Fibroblast of lung (primary cell): ENCODE measurements at places on chromosomes 5 and 9.
A peak's percentile ranks its signal among the peaks of the same experiment; 100 is the strongest.

DNA sequence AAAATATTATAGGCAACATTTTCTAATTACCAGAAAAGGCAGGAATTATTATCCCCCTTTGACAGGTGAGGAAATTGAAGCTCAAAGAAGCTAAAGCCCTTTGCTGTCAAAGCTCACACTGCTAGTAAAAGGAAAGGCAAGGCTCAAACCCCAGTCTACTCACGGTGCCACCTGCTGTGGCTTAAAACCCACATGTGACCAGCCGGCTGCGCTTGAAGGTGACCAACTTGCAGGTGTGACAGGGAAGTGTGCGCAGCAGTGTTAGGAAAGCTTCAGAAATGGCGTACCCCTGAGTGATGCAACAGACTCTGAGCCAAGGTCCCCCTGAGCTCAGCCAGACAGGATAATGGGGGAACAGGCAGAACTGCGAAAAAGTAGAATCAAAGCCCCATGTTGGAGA lies 45.2 kb downstream of the PAX5 start:
- no peak for DNase-seq

- no peak for DNase-seq
These were observed 126.1 kb upstream of the TBC1D2 start for GRCh38 chr9:98381311-98382103.

GRCh38 chr5:96763026-96763425 lies 44.7 kb downstream of the ERAP1 start:
- no peak for DNase-seq

DNA sequence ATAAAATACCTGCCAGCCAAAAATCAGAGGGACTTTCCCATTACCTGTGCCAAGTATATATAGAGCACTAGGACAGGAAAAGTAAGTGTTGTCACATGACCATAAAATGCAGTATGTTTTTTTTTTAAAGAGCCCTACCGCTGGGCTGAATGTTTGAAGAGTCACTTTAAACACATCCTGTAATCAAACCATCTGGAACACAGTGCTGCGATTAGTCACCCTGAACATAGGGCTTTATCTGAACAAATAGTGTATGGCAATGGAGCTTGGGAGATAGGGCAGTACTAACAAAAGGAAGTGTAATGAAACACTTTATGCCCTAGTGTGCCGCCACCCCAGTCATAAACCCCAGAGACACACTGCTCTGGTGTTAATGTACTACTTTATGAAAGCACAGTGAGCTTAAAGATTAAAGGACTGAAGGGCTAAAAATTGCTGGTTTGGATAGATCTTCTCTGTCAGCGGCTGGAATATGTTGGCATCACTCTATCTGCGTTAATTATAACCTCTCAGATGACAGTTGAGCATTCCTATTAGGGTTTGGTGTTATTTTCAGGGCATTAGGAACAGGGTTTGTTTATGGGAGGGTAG lies 90.4 kb downstream of the ZNF608 start:
- DNase-seq: peak; percentile 93

- DNase-seq: no peak
These were observed 26.3 kb downstream of the SIL1 start for GRCh38 chr5:139171779-139172404.

DNA sequence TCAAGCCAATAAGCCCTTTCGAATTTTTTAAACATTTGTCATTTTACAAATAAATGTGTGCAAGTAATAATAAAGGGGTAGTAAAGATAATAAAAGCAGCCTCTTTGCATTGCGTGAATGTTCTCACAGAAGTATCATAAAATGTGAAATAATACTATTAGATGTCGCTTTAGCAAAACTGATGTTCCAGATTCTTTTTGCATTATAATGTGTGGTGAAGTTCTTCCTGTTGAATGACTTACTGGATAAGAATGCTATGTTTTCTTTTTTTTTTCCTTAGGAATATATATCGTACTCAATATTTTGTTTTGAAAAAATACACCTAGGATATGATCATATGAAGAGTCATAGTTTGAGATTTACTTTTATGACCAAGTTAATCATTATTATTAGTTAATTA lies 85.2 kb upstream of the CDH12 start:
- peak; percentile 14 for DNase-seq

- no peak for DNase-seq
These were observed 5.2 kb downstream of the OLFML2A start for GRCh38 chr9:124781967-124782660.

GRCh38 chr9:100466829-100467221 lies 6.1 kb upstream of the TMEFF1 start:
- no peak for DNase-seq

DNA sequence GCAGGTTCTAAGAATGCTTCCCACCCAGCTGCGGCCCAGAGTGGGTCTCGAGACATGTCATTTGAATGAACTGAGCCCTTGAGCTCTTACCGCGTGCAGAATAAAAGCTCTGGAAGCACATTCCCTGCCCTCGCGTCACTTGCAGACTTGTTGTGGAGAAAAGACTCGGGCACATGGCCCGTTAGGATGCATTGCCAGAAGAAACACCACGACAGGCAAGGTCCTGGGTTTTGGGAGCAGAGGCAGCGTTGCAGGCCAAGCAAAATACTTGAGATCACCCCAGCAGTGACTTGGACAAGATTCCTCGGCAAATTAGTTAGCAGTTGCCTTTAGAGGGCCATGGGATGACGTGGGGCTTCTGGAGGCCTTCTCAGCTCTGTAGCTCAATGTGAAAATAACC lies 170.8 kb upstream of the MSX2 start:
- DNase-seq: no peak

- no peak for DNase-seq
These were observed 13.3 kb upstream of the HSDL2 start for GRCh38 chr9:112366591-112366990.

DNA sequence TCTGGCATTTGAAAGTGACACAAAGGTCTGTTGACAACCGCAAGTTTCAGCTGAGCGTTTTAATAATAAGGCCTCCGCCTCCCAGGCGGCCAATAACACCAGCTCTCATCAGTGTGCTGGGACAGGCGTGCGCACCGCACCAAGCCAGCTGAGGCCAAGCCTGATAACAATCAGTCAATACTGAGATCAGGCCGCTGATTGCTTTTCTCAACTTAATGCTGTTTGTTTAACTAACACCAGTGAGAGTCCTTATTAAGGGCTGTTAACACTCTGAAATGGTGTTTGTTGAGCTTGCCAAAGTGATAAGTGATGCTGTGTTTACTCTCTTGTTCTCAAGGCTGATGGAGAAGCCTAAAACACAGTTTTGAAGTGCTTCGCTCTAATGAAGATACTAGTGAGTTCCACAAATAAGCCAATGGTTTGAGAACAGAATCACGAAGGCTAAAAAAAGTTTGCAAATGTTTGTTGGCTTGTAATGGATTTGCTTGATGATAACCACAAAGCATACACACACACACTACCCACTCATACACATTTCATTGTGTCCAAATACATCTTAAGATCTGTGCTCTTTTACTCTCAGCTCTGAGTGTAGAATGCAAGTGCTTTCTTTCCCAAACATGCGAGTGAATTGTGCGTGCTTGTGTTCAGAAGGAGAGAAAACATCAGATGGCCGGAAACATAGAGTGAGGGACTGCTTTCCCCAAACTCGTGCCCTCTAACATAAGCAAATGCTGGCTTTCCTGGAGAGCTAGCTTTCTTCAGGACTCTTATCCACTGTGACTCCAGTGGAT lies 330.4 kb upstream of the KLF4 start:
- no peak for DNase-seq

GRCh38 chr5:82816926-82817325 lies 260.3 kb downstream of the TMEM167A start:
- no peak for DNase-seq

GRCh38 chr9:110655754-110656641 lies 12.6 kb upstream of the MUSK start:
- DNase-seq: no peak

DNA sequence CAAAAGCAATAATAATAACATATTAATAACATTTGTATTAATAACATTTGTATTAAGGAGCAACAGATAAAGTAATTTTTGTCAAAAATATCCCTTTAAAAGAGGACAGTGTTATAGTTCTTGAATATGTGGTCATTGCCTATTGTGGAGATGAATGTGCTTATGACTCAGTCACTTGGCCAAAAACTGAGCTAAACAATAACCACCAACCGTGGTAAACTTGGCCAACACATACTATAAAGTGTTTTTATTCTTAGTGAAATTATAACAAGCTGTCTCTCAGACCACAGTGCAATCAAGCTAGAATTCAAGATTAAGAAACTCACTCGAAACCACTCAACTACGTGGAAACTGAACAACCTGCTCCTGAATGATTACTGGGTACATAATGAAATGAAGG lies 159.2 kb upstream of the PLPPR1 start:
- peak; percentile 10 for DNase-seq

DNA sequence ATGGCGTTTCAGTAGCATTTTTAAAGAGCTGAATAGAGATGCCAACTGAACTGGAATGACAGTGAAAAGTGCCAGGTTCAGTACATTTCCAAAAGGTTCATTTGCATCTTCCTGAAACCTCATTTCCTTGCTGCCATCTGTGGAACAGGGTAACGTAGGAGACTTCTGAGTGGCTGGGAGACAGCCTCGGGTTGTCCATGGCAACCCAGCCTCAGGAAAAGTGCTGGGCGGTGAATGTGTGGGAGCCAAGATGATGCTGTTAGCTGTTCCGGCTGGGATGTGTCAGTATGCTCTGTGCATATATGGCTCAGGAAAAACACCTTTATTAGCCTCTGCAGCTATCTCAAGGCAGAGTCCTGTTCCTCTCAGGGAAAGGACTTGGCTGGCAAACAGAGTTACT lies 87.5 kb downstream of the KLHL3 start:
- no peak for DNase-seq

DNA sequence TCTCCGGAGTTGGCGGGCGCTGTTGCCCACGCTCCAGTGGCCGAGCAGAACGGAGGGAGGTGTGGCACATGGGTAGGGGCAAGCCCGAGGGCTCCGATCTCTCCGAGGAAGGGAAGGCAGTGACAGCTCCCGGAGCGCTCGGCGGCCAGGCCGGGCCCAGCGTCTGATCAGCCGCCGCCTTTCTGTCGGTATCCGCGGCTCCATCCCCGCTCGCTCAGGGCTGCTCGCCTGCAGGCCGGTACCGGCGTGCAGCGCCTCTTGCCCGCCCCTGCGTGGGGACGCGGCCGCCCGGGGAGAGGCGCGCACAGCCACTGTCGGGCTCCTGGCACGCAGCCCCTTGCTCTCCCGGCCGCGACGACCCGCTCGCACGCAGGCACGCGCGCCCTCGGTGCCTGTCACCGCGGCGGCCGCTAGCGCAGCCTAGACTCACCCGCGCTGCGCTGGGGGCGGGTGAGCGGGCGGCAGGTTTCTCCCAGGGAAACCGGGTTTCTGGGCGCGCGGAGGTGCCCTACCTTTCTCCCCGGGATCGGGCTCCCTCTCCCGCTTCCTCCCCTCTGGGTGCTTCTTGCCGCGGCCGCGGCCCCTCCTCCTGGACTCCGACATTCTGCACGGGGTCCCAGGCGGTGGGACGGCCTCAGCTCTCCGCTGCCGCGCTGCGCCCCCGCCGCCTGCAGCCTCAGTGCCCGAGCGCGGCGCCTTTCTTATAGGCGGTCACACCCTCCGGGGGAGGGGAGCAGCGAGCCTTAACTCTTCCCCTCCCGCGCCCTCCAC lies 108.4 kb downstream of the PSD2 start:
- DNase-seq: no peak

DNA sequence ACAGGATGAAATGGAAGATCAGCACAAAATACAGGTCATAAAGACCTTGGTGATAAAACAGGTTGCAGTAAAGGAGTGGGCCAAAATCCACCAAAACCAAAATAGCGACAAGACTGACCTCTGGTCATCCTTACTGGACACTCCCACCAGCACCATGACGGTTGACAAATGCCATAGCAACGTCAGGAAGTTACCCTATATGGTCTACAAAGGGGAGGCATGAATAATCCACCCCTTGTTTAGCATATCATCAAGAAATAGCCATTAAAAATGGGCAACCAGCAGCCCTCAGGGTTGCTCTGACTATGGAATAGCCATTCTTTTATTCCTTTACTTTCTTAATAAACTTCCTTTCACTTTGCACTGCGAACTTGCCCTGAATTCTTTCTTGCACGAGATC lies 6.0 kb upstream of the NDUFB6 start:
- no peak for DNase-seq

DNA sequence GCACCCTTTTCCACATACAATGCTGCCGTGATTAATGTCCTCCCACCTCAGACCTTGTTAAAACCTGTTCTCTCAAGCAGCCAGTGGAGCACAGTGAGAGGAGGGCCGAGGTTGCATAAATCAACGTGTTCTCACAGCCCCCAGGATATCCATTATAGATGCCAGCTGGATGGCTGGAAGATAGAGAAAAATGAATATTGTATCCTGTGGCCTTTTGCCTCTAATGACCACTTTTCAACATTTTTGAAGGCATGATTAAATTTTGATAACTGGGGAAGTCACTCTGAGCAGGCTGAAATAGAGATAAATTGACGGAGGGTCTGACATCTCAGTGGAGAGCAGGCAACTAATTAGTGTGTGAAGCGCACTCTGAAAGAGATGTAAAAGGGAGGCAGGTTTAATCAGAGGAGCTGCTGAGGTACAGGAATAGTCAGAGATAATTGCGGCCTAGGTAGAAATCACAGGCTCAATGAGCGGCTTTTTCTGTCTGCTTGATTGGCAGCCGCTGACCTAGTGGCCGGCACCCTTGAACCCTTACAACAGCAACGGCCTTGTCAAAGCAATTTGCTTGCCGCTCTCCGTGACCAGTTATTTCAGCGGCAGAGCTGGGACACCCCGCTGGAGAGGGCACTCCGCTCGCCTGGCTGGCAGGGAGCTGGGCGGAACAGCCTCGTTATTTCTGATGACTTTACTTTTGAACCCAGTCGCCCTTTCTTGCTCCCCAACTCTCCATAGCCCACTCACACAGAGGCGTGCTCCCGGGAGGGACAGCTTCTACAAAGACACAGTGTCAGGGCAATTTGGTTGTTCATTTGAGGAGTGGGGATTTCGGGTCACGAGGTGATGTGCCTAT lies 560.7 kb downstream of the PSAT1 start:
- DNase-seq: peak; percentile 30
